Activated CD4-positive, alpha-beta T cell treated with anti-CD3 and anti-CD28 coated beads, Interleukin-2, amount 50 U/mL, for 24 hours (primary cell): ENCODE measurements at places on chromosomes 13 and 19.

DNA sequence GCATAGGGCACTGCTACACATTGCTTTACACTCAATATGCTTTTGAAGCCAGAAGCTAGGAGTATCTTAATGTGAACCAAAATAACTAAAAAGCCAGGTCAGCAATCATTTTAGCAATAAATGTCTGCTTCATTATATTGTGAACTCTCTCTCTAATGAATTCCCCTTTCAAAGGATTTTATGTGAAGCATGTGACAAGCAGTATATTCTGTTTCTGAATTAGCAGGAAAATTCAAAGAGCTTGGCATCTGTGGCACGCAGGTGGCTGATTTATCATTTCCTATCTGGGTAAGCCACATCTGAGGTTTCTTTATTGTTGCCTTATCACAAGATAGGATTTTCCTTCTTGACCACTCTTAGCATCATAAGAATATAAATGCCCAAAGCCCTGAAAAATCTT lies 56.8 kb upstream of the KLF12 start:
- no peak for DNase-seq

DNA sequence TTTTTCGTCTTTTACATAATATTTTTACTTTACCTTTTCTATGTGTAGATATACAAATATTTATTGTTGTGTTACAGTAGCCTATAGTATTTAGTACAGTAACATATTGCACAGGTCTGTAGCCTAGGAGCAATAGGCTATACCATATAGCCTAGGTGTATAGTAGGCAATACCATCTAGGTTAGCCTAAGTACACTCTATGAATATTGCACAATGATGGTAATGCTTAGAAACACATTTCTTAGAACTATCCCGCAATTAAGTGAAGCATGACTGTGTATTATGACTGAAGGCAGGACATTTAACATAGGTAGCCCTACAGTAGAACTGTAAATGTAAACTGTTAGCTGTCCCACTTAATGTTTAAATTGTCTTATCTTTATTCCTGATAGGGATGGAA lies 964.3 kb downstream of the SLITRK1 start:
- no peak for DNase-seq

- DNase-seq: no peak
These were observed 495 bp upstream of the ZNF599 start for GRCh38 chr19:34773555-34773864.

GRCh38 chr19:3852614-3853254 lies 16.1 kb downstream of the ZFR2 start:
- DNase-seq: no peak

DNA sequence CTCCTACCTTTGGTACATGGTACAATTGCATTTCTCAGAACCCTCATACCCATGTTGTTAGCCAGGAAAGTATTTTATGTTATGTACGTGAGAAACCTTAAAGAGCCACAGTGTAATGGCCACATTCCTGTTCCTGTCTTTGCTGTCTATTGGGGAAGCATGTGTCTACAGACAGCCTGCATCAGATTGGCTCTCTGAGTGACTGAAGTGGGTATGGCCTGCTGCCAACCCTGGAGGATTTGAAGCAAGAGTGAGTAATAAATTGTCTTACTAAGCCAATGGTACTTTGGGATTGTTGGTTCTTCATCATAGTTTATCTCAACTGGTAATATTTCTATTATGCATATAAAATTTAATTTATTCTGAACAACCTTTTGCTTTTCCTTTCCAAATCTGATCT lies 574.1 kb downstream of the LMO7 start:
- no peak for DNase-seq

GRCh38 chr13:30832845-30833332 lies 73.2 kb upstream of the MEDAG start:
- peak; percentile 14 for DNase-seq

GRCh38 chr19:47027586-47028088 lies 8.0 kb downstream of the NPAS1 start:
- no peak for DNase-seq

DNA sequence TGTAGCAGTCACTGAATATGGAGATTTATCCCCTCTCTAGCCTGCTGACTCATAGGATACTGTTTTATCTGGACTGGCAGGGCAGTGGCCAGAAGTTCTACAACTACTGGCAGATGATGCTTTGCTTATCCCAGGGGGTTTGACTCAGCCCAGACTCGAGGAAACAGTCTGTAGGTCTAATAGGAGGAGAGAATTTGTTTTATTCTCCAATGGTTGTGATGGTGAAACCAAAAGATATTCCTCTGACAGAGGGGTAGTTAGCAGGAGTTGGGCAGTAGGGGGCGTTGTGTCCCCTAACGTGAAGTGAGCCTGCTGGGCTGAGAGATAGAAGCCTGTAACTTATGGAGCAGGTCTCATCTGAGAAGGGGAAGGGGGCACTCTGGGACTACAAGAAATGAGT lies 74.9 kb downstream of the WTIP start:
- no peak for DNase-seq
